Activated T-helper 2 cell treated with anti-CD3 and anti-CD28 coated beads, Interferon-gamma antibody, Interleukin-2, Interleukin-4, amounts not matched to agents 10 μg/mL and 5 μg/mL and 100 μg/mL, durations not matched to agents 14 hours and 24 hours and 36 hours (primary cell): ENCODE measurements at places on chromosomes 12 and 14. TPM values are rescaled to one million over a fixed set of nuclear protein-coding genes. Genes with fewer than 3 reads are reported as not detected.

DNA sequence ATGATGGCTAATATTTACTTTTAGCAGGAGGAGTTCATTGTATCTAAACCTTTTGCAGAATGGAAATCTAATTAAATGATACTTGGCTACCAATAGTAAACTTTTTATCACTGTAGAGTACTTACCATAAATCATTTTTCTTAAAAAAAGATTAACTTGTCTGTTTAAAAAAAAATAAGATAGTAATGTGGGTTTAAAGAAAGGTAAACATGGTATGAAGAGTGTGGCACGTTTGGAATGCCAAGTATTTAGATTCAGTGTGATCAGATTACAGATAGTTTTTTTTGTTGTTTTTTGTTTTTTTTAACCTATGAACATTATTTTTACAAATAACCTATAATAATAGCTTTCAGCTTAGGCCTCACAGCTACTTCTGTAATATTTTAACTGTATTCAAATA is 25.8 kb downstream of the KTN1 start:
- no peak overlapping the region for H3K27ac ChIP-seq
- no peak overlapping the region for H3K4me3 ChIP-seq
- DNase-seq: no peak
- peaks cover 7% of the 10 kb centered on the region for H3K36me3 ChIP-seq
- H3K27me3 ChIP-seq: no peaks in the 10 kb centered on the region
- H3K4me1 ChIP-seq: peaks cover 3% of the 10 kb centered on the region

DNA sequence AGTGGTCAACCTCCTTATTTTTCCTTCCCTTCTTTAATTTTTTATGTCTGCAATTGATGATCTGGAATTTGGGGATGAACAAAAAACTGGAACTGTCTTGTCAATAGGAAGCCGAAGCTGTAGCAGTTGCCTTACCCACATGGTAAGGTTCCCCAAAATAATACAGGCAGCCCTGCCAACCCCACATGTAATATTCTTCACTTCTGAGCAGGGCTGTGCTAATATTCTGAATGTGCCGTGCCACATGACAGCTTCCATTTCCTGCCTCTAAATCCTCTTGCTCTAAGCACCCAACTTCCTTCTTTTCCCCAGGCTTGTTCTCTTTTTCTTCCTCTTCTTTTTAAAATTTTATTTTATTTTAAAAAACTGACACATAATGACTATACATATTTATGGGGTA is 39.6 kb downstream of the GPATCH2L start:
- H3K27me3 ChIP-seq: no peaks in the 10 kb centered on the region
- H3K36me3 ChIP-seq: peaks cover 66% of the 10 kb centered on the region
- H3K27ac ChIP-seq: no peak overlapping the region
- H3K4me1 ChIP-seq: peaks cover 13% of the 10 kb centered on the region
- DNase-seq: no peak
- no peak overlapping the region for H3K4me3 ChIP-seq

The MORN3 gene
- 0.34 and 0.37 TPM in 2 replicates for total RNA-seq

DNA sequence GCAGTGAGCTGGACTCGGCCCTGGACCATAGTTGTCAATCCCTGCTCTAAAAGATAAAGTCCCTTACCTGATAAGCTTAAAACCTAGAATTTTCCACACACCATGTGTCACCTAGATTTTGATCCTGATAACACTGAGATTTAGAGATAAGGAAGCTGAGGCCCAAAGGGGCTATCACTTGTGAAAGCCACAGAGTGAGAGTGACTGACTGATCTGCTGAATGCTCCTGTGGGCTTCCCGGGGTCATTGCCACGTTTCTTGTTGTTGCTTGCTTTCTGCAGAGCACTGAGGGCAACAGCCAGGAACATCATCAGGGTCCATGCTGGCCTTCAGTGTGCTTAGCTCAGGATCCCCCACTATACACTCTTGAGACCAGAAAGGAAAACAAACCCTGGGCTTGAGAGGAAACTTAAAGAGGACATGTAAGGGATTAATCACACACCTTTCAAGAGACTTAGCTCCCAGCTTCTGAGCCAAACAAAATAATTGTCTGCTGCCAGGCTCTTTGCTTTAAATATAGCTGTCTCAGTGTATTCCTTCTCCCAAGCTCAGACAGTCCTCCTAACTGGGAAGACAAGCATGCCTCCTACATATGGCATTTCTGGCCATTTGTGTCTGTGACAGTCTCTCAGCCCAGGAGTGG is 82.6 kb upstream of the ARHGAP5 start:
- DNase-seq: no peak
- no peaks in the 10 kb centered on the region for H3K27me3 ChIP-seq
- H3K4me3 ChIP-seq: no peak overlapping the region
- no peaks in the 10 kb centered on the region for H3K36me3 ChIP-seq

- no peak for DNase-seq
- H3K4me1 ChIP-seq: peaks cover 16% of the 10 kb centered on the region
- H3K4me3 ChIP-seq: no peak overlapping the region
- H3K27ac ChIP-seq: no peak overlapping the region
Observed at GRCh38 chr14:106058342-106058741, 532.0 kb downstream of the TMEM121 start.

DNA sequence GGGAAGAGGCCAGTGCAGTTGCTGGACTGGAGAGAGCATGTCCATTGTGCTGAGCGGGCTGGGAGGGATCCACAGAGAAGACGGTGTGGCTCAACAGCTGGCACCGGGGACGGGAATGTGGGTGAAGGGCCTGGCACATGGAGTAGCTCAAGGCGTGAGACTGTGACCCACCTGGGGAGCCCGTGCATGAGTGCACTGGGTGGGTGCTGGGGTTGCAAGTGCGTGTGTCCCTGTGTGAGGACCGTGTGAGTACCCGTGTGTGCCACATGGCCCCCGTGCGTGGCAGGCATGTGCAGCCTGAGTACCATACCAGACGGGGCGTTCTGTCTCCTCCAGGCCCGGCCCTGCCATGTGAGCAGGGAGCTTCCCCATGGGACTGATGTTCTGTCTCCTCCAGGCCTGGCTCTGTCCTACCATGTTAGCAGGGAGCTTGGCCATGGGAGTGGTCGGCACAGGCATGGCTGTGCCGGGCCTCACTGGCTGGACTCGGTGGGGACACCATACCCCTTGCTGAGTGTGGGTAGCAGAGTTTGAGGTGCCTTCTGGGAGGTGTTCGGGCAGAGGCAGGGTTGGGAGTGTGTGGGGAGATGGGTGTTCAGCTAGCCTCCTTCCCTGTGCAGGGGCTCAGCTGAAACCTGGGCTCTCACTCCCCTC is 234.4 kb downstream of the TMEM121 start:
- no peaks in the 10 kb centered on the region for H3K4me1 ChIP-seq
- no peaks in the 10 kb centered on the region for H3K27me3 ChIP-seq
- no peaks in the 10 kb centered on the region for H3K36me3 ChIP-seq
- H3K4me3 ChIP-seq: no peak overlapping the region
